ENCODE measurements at places on chromosomes 12 and 14.

DNA sequence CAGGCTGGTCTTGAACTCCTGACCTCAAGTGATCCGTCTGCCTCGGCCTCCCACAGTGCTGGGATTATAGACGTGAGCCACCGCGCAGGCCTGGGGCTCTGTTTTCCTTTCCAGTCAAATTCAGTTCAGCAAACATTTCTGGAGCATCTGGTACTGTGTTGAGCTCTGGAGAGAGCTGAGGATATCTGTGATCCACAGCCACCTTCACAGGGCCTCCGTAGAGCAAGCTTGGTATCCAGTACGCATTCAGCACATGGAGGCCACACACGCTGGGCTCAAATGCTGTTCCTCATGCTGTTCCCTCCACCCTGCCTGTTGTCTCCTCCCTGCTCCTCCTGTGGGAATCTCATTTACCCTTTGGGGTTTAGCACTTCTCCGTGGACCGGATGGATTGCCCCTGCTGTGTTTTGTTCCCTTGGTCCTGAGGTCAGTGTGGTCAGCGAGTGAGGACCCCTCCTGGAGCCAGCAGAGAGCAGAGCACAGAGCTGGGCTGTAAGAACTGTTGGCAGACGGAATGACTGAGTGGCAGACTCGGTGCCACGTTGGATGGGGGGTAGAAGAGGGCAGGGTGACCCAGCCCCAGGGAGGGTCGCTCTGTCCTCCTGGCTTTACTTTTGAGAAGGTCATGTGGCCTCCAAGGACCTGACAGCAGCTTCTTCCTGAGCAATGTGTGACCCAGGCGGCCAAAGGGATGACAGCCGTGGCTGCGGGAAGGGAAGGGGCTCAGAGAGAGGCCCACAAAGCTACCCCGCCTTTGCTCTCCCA, 891 bp downstream of the RPS6KL1 start:
- no peak for DNase-seq

DNA sequence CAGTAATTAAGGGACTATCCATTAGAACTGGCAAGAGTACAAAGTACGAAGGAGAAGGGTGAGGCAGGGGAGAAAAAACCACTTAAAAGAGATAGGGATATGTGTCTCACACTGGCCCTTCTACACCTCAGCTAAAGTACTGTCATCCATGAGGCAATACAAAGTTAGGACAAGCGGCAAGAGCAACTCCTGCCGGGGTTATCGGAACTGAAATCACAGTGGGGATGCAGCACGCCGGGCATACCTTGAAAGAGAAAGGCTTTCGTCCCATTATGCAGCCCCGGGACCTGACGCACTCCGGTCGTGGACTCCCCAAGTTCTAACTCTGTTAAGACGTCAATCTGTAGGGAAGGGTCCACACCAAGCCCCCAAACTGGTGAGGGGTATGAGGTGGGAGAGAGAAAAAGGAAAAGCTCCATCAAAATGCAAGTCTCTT, 1.1 kb downstream of the NELL2 start:
- peak; percentile 22 for DNase-seq

DNA sequence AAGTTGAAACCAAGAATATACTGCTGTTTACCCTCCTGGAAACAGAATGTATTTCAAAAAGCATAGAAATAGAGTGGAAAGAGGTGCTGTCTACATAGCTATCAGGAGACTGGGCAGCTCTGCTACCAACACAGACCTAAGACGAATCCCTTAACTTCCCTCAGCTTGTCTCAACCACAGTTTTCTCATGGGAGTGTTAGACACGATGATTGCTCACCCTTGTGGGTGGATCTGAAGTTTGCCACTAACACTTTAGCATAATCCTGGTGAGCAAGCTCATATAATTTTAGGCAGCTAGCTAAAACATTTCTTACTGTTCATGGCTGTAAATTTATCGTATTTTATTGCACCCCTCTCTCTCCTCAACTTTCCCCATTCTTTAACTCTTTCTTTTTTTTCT, 38.5 kb downstream of the C12orf75 start:
- no peak for DNase-seq

GRCh38 chr12:21566223-21566906, 38.3 kb downstream of the GYS2 start:
- DNase-seq: no peak

DNA sequence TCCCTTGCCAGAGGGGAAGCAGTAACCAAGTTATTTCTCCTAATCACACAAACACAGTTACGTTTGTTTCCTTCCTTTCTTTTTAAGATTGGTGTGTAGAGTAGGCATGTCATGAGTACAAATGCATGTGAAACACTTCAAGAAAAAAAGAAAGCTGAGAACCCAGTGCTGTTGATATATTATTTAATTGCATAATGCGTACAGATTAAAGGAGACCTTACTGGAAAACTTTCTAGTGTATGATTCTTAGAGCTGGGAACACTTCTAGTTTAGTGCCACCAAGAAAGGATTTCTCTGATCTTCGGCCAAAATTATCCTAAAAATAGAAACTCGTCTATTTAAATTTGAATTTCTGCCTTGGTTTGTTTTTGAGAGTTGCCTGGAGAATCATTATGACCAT, 365.5 kb downstream of the CCDC91 start:
- DNase-seq: no peak

DNA sequence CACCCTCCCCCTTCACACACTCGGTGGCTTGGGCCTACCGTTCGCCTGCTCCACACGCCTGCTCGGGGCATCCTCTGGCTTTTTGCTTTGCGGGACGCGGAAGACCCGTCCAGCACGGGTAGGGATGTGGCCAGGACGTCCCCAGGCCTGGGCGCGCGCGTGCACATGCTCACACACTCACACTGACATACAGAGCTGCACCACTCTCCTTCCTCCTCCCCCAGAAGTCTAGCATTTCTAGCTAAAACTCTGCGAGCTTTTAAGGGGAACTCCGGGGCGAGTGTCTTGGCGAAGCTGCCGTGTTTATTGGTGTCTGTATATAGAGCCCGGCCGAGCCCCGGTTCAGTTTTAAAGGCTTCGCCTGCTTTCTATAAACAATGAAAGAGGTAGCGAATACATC, 5.0 kb downstream of the TBX5 start:
- no peak for DNase-seq

DNA sequence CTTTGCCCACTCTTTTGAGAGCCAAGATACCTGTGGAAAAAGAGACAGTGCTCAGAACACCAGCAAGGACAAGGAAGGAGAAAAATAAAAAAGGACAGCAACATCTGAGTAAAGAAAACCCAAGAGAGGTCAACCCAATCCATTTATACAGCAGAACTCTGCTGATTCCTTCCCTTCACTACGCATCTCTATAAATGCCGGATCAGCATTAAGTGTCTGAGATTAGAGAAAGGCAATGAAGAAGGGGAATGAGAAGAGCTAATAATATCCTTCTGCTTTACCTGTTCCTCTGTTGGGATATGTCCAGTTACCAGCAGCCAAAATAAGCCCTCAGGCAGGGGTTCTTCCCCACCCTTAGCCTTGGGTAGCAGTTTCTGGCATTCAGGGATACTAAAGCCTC, 15.8 kb downstream of the COQ10A start:
- no peak for DNase-seq

GRCh38 chr14:105167303-105168092, 1.1 kb downstream of the JAG2 start:
- no peak for DNase-seq

DNA sequence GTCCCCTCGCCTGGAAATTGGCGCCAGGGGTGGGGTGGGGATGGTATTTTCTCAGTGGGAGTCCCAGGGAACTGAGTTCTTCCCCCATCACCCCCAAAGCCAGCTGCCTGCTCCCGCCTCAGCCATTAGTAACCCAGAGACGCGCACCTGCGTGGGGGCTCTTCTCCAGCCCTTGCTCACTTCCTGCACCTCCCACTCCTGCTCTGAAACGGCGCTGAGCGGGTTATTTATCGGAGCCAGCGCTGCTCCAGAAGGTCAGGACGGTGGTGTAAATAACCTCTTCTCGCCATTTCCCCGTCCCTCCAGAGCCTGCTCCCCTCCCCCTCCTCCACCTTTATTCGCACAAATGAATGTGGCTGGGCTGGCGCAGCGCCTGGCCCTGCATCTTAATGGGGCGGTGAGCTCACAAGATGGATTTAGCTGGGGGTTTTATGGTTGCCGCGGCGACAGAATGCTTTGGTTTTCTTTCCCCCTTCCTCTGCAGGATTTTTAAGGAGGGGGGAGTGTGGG, 12.2 kb downstream of the GPR84 start:
- DNase-seq: no peak

- no peak for DNase-seq
Observed at GRCh38 chr14:67641480-67641879, 21.8 kb downstream of the ARG2 start.

- DNase-seq: no peak
Observed at GRCh38 chr12:47801170-47801903, 18.4 kb downstream of the HDAC7 start.

- DNase-seq: no peak
Observed at GRCh38 chr12:13505224-13505623, 308.7 kb downstream of the EMP1 start.

DNA sequence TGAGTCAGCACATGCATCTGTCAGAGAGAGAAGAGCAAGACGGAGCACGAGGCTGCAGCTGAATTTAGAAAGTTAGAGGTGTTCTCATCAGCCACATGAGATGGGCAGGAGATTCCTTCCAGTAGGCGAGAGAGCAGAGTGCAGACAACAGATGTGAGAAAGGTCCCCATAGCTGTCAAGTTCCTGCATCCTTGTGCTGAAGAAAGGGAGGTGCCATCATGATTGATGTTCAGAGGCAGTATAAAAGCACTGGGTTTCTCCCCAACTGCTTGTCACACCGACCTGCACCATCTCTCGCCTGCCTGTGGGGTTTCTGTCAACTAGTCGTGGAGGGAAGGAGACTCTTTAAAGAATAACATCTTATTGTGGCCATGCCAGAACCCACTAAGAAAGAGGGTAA, at the start of gene MYBPC1:
Gene MYBPC1 (plus strand): TSS at position 272 of the 400 bp plus-strand sequence. CDS start 100 bp downstream, at position 372.
- DNase-seq: no peak

- DNase-seq: no peak
Observed at GRCh38 chr14:22979748-22980392, 2.5 kb downstream of the AJUBA start.

DNA sequence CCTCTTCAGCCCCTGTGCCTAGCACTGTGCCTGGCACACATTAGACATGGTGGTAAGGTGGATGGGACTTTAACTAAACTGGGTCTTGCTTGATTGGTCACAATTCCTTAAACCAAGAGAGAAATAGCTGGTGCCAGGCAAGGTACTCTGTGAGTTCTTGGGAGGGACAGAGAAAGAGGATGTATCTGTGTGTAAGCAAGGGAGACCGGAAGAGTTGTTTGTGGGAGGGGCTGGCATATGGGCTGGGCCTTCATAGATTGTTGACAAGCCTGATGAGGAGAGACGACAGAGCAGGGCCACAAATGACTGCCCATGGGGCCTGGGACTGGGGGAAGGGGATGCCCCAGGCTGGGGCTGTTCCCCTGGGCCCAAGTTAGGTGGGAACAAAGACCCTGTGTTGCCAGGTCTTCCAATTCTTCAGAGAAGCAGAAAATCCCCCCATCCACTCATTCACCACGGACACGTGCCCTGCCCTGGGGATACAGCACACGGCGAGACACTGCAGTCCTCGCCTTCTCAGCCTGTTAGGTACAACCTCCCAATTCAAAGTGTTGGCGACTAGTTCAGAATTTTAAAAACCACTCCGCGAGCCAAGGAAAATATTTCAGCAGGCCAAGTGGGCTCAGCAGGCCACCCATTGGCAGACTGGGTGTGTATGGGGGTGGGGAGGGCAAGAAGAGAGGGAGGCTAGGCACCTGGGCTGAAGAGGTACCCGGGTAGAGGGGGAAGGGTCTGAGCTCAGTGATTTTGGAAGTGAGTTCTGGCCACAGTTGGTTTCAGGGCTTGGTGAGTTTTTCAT, 11.4 kb upstream of the CYP46A1 start:
- DNase-seq: no peak

GRCh38 chr12:4412465-4412864, 33.0 kb upstream of the FGF23 start:
- no peak for DNase-seq

- DNase-seq: no peak
Observed at GRCh38 chr14:94918896-94919295, 149.0 kb upstream of the GSC start.

GRCh38 chr12:88662961-88663360, 82.7 kb upstream of the KITLG start:
- no peak for DNase-seq

DNA sequence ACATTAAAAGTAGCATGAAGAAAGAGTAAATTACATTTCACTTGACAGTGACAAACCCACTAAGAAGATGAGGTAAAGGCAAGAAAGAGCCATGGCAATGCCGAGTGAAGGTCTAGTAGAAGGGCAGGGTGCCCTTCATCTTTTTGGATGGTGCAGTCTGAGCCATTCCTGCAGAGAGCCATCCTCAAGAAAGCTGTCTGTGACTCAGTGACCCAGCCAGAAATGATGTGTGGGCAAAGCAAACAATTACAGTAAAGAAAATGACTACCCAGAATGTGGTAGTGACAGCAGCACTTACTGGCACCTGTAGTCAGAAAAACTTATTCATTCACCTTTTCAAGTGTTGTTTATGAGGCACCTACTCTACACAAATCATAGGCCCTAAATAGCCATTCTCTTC, 281.7 kb downstream of the DUSP6 start:
- no peak for DNase-seq

- no peak for DNase-seq
Observed at GRCh38 chr12:53625373-53625945, 723 bp downstream of the ATF7 start.

DNA sequence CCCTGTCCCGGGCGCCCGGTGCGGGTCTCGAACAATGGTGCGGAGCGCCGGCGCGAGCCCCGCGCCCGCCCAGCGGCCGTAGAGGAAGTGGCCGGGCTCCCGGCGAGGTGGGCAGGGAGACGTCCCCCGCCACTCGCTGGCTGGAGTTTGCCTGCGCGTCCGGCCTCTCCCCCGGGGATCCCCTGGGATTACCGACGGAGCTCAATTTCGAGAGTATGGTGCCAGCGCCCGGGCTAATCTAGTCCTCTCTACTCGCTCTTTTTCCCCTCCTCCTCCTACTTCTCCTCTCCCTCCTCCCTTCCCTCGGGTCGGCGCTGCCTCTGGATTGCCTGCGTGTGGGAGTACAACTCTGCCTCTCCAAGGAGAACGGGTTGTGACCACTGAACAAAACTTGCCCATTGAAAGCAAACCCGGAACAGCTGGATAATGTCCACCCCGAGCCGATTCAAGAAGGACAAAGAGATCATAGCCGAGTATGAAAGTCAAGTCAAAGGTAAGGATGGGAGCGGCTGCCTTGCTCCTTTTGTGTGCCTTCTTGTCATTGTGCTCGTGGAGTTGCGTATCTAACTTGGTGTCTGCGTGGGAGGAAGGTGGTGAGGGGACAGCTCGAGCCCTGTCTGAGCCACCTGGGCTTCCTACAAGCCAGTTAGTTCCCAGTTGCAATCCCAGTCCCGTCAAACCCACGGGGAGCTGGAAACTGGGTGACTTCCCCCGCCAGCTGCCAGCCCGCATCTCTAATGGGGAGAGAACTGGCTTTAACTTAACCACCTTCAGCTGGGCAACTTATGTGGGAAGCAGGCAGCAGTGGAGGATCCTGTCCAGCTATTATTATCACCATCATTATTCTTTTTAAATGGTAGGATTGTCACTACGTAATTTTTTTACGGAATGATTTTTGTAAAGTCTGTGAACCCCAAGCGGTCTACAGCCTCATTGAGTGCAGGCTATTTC, at the start of gene SRGAP1:
Gene SRGAP1 (plus strand): TSS at position 310 of the 951 bp plus-strand sequence. CDS start 117 bp downstream, at position 427.
- no peak for DNase-seq

Data from activated T-helper 1 cell treated with anti-CD3 and anti-CD28 coated beads, Interleukin-2, amount 50 U/mL, for 16 hours (primary cell).